ENCODE measurements at places on chromosomes 5 and 9.

DNA sequence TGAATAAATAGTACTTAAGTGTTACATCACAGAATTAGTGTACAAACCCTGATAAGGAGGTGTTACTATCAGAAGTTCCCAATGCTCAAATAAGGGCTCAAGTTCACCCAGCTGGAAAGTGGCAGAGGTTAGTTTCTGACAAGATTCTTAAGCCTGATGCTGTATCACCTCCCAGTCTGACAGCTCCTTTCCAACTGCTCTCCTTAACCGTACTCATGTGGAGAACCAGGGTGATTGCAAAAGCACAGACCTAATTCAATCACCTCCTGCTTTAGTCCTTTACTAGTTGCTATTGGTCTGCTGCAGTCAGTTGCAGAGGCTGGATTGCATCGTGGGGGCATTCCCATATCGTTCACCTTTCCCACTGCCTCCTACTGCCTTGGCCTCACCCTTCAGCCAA lies 100.4 kb upstream of the ZNF618 start:
- DNase-seq = no peak

GRCh38 chr5:89351222-89351621 lies 468.2 kb upstream of the MEF2C start:
- no peak for DNase-seq

DNA sequence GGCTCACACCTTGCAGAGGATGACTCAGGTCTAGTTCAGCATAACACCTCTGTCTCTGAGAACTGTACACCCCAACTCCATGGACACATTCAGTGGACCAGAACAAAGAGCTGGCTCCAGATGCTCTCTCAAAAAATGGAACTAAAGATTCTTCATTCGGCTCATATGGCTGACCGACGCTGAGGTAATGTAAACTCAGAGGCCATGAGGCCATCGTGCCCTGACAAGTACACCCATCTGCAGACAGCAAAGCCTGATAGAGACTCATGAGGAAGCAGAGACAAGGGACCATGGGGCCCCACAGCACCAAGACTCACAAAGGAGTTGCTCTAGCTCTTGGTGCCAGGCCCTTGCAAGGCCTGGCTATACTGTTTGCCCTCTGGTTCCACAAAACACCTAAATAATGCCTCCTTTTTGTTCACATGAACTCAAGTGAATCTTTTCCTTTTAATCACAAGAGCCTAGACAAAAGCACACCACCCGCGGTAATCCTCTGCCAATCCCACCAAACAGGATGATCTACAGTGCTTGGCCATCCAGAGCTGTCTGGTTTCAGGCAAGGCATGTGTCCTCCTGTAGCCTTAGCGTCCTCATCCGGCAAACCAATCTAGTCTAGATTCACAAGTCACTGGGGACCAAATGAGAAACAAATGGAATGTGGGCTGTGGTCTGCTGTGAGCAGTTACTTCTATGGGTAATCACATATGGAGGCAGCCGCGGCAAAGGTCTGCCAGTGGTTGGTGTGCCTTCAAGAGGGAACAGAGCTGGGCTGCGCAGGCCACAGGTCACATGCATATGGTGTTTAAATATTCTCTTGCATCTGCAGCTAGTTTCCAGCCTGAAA lies 22.7 kb downstream of the MED27 start:
- DNase-seq = no peak

DNA sequence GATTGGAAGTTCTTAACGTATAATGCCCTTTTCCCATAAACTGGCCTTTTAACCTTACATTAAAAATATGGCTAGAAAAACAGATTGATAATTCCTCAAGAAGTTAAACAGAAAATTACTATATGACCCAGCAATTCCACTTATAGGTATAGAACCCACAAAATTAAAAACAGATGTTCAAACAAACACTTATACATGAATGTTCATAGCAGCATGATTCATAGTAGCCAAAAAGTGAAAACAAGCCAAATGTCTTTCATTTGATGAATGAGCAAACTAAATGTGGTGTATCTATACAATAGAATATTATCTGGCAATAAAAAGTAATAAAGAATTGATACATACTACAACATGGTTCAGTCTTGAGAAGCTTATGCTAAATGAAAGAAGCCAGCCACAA lies 35.5 kb downstream of the POU5F2 start:
- DNase-seq = no peak

DNA sequence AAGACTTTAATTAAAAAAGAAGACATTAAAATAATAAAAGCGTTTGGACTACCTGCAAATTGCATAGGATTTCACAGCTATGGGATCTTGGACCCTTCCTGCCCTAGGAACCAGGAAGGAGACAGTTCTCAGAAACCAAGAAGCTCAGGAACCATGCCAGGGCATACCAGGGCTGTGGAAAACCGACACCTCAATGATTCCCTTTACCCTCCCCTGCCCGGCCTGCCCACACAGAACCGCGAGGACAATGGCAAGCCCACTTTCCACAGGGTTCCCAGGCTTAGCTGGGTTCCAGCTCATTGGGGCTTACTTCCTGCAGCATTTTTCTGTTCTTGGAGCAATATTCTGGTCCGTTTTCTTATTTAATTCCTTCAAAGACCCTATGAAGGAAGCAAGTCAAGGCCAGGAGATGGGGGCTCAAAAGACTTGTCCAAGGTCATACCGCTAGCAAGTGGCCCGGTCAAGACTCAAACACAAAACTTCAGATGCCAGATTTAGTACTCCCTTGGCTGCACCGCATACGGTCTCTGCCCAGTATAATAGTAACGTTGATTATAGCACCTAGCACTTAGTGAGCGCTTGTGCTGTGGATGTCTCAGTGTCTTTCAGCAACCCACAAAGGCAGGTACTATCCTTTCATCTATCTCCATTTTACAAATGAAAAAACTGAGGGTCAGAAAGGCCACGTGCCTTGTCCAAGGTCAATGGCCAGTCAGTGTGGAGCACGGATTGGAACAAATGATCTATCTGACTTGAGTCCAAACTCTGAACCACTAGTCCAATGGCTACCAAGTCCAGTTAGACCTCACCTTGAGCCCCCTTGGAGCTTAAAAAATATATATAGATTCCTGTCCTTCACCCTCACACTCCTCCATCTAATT lies 6.8 kb downstream of the FAT2 start:
- no peak for DNase-seq

DNA sequence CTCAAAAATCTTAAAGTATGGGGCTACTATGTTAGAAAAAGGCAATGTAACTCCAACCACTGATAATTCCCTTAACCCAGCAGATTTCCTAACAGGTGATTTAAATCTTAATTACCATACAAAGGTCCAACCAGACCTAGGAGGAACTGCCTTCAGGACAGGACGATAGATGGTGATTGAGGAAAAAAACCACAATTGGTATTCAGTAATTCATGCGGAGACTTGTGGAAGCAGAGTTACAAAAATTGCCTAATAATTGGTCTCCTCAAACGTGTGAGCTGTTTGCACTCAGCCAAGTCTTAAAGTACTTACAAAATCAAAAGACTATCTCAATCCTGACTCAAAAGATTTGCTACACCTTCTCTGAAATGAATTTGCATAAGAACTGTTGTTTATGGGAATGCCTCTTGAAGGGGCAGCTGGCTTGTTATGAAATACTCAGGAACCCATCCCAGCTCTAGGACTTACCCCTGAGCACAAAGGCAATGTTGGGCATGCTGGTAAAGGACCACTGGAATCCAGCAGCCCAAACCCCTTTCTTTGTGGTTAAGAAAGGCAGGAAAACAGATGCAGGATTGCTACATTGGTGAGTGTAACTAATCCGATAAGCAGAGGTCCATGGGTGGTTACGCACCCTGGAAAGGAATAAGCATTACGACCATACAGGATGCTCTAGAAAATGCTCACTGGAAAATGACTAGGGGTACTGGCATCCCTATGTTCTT lies 26.7 kb upstream of the EPB41L4A start:
- DNase-seq = no peak

GRCh38 chr9:83019246-83019645 lies 43.7 kb downstream of the RASEF start:
- no peak for DNase-seq

DNA sequence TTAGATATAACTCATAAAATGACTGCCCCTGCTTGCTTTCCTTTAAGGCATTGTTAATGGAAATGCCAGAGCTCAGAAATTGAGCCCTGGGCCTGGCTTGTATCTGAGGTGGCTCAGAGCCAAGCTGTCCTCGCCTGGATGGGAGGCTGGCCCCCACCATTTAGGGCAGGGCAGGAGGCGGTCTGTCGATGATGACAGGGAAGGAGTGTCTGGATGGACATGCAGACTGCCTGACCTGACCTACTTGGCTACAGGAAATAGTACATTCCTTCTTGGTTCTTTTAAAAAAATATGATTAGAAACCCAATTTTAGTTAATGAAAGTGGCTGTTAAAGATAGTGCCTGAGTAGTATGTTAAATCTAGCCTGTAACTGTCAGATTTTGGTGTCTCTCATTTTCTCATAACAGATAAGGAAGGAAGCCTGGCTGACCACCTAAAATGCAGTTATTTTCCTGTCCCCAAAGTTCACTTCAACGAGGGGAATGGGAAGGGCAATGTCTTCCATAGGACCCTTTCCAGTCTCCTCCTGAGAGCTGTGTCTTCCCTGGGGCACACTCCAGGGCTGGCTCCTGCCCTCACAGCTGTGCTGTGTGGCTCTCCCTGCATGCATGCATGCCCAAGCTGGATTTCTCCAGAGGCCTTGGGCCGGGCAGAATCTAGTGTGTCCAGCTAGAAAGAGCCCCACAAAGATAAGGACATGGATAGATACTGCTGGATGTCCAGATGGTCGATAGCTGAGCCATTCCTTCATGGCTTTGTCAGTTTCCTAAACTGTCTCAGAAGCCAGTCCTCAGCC lies 42.3 kb downstream of the MACROH2A1 start:
- no peak for DNase-seq

GRCh38 chr9:136345281-136346156 lies 18.0 kb downstream of the DNLZ start:
- no peak for DNase-seq

- no peak for DNase-seq
Measured at GRCh38 chr5:60340965-60341471, 358.9 kb downstream of the DEPDC1B start.

- DNase-seq = no peak
Measured at GRCh38 chr9:23492126-23493002, 333.7 kb downstream of the ELAVL2 start.

DNA sequence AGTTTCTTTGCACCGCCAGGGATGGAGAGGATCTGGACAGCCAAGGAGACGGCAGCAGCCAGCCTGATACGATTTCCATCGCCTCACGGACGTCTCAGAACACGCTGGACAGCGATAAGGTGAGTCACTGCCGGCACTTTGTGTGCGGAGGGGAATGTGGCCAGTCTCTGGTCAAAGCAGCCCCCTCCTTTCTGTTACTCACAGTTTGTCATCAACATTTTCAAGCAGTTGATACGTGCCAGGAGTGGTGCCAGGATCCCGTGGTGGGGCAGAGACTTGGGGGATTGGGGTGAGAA lies 175.1 kb upstream of the OTULINL start:
- no peak for DNase-seq
